Adipocyte (in vitro differentiated cells): ENCODE measurements at places on chromosomes 2 and 18.
A peak's percentile ranks its signal among the peaks of the same experiment; 100 is the strongest.

GRCh38 chr2:195697681-195698220 lies 40.7 kb downstream of the SLC39A10 start:
- no peak for DNase-seq

- DNase-seq = no peak
These were observed 27.4 kb upstream of the SLC3A1 start for GRCh38 chr2:44247924-44248323.

GRCh38 chr2:174334781-174335251 lies at the start of gene SP9:
TSS of gene SP9 (plus strand) at chr2:174334954. CDS start at chr2:174335093, 139 bp downstream.
- DNase-seq = no peak

GRCh38 chr2:19358242-19359020 lies at the start of gene OSR1:
TSS of gene OSR1 (minus strand) at chr2:19358623. CDS start at chr2:19353805, 4,818 bp downstream.
- DNase-seq = peak; percentile 94

DNA sequence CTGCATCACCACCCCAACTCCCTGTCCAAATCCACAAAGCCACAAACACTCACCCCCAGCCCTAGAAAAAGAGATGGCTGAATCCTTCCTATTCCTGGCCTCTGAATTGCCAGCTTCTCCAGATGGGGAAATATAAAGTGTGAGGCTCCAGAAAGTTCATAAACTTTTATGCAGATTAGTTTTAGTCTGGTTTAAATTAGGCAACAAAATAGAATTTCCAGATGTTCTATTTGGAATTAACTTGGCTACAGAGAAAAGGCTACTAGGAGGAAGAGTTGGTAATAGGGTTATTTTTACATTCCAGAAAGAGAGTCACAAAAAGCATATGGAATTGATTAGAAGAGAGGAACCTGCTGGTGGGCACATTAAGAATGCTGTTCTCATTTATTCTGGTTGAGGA lies 56.0 kb downstream of the EN1 start:
- DNase-seq = peak; percentile 17

- no peak for DNase-seq
These were observed 19.7 kb downstream of the CROCC2 start for GRCh38 chr2:240925568-240926515.

DNA sequence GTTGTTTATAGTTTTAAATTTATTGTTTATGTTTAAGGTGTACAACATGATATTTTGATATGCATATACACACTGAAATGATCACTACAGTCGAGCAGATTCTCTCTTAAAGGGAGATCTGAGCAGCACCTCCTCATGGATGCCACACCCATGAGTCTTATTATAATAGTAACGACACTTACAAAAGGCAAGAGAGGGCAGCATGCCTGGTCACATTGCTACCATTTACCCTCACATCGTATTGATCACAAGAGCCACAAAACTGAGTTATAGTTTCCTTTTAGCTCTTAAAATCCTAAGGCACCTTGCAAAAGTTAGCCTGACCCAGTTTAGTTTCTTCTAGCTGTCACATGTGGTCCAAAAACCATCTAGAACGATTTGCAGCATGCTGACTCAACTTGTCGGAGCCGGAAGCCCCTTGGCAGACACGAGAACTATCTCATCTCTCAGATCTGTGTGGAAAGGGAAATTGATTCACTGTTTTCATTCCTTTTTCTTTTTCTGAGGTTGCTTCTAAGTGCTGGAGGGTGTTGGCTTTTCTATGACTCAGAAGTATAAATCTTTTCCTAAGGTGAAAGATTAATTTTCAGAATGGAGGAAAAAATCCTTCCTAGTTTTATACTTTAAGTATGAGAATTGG lies 85.3 kb downstream of the CDC42EP3 start:
- peak; percentile 82 for DNase-seq

DNA sequence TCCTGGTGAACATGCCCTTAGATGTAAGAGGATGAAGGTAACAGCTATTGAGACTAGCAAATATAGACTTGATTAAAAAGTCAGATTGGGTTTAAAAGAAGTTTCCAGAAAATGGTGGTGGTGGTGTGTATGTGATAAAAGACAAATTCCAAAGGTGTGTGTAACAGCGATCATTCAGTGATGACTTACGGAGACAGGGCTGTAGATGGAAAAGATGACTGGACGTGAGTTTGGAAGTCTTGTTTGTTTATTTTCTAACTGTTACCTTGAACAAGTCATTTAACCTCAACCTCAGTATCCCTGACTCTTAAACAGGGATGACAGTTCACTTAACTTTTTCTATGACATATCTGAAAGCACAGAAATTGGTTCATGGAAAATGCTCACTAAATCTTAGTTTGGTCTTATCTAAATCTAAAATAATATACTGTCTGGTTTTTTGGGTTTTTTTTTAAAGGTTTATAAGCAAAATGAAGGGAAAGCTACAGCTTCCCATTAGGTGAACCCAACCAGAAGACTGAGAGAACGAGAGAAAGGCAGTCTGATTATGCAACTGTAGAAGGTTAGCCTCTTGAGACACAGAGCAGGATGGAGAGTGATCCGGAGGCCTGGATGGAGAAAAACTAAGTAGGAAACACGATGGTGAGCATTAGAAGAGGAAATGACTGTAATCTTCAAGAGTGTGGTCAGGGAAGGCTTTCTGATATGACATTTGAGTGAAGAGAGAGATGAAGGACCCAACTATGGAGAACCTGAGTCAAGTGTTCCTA lies 71.9 kb downstream of the TCF4 start:
- DNase-seq = no peak

DNA sequence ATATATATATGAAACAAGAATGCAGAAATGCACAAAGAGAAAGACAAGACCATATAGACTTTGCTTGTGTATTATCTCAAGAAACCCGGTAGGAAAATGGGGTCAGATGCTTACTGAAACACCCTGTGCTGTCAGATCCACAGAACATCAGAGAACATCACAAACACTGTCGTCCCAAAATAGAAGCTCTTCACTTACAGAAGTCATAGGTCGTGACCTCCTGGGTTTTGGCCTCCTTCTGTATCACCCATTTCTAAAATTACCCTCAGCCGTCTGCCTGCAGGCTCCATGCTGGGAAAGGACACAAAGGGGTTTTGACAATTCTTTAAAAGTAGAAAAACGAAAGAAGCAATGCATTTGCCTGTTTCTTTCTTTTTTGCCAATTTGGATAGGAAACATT lies 137.9 kb downstream of the PAX3 start:
- no peak for DNase-seq

DNA sequence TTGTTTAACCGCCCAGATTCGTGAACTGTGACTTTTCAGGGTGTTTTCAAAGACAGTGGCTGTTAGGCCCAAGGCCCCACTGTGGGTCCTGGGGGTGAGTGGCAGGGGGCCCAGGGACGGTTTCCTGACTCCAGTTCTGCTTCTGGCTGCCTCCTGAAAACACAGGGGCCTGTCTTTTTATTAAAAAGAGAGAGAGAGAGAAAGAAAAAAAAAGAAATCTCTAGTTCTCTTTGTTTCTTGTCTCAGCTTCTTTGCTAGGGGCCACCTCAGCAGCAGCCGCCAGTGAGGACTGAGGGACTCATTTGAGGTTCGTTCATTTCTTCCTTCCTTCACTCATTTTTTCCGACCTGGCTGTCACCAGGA lies 15.4 kb upstream of the E2F6 start:
- DNase-seq = no peak

GRCh38 chr2:182589121-182589520 lies 126.9 kb upstream of the DNAJC10 start:
- DNase-seq = no peak

GRCh38 chr2:106053116-106053515 lies 141.0 kb downstream of the UXS1 start:
- DNase-seq = peak; percentile 63

DNA sequence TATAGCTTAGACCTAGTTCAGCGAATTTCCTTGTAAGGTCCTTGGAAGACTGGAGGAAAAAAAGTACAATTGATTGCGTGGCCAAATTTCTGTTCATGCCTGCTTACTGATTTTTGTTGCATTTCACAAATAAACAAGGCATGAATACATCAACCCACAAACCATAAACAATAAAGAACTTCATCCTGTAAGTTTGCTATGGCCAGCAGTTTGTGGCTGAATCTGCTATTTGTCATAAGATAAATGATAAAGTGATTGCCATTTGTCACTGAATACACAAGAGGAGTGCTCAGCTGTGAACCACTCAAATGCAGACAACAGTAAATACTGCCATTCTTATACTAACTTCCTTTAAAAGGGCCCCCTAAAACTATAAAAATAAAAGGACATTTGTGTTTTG lies 259.5 kb downstream of the CCDC178 start:
- no peak for DNase-seq

DNA sequence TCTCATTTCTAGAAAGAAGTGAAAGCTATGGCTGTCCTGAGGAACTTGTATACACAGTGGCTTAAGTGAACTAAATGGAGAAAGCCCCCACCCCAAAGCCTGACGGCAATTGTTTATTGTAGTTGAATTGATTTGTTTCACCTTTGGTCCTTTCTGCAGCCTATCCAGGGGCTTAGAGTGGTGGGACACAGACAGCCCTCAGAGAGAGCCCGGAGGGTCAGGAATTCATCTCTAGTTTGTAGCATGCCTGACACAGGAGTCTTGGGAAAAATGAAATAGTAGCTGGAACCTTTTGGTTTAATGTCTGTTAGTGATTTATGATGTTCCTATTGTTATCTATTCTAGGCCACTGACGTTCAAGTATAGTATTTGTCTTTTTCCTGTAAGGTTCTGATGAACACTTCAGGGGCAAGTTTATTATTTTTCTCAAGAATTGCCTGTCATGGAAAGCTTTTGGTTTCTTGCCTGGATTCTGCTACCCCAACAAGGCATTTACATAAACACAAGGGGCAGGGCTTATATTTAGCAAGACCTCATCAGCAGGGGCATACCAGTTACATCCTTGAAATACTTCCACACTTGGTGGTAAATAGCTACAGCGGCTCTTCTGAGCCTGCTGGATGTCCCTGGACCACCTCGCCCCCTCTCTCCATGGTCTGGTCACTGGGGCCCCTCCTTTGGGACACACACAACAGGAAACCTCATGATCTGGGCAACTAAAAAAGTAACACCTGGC lies 44.4 kb downstream of the KCNE4 start:
- no peak for DNase-seq

GRCh38 chr2:197261808-197262226 lies 48.8 kb downstream of the ANKRD44 start:
- no peak for DNase-seq

DNA sequence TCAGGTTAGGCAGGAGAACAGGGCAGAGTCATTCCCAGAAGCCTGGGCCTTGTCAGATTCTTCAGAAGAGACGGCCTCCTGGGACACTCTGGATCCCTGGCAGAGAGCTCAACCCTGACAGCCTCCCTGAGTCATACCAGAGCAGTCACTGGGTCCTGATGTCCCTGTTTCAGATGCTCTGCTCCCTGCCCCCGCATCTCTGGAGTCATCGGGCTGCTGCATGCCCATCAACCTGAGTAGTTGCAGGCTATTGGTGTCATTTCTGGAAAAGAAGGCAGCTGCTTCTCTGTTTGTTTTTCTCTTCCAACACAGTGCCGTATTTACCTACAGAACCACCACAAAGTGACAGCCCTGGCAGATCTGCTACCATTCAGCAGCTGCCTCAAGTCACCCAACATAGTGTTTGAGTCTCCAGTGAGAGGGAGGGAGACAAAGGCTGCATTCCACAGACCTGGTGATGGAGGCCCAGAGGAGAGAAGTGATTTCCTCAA lies 145.1 kb downstream of the B3GNT2 start:
- DNase-seq = peak; percentile 8

- DNase-seq = peak; percentile 76
These were observed at the start of gene SNTG2 for GRCh38 chr2:950080-950966. TSS of gene SNTG2 (plus strand) at chr2:950849. CDS start at chr2:950997, 148 bp downstream.

- DNase-seq = no peak
These were observed 108.2 kb downstream of the HAUS1 start for GRCh38 chr18:46212398-46212797.

DNA sequence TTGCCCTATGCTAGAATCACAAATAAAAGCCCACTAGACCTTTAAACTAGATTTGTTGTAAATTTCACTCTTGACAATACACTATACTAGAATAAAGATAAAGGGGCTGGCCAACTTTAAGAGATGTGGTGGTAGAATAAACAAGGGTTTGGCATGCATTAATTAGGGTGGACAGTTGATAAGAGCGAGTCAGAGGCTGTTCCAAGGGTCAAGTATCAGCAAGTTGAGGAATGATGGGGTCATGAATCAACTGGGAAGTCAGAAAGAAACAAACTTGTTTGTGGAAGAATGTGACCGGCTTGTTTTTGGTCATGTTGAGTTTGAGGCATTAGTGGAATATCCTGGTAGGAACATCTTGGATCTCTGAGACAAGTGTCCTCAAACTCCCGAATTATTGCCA lies 398.3 kb upstream of the TNP1 start:
- no peak for DNase-seq

DNA sequence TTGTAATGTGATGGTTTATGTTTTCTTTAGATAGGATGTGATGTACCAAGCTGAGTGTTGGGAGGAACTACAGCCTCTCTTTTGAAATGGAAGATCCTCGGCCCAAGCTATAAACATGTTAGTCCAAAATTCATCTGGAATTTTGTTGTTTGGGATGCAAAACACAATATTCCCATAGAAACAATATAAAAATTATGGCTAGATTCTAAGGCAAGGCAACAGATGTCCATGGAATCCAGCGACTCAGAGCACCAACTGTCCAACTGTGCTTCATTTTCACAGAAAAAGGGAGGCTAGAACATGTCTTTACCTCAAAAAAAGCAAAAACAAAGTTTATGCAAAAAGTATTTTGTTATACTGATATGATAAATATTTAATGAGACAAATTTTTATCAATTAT lies 52.4 kb upstream of the ATP8B1 start:
- DNase-seq = no peak

GRCh38 chr18:58993260-58993659 lies 128.6 kb downstream of the ZNF532 start:
- peak; percentile 90 for DNase-seq

DNA sequence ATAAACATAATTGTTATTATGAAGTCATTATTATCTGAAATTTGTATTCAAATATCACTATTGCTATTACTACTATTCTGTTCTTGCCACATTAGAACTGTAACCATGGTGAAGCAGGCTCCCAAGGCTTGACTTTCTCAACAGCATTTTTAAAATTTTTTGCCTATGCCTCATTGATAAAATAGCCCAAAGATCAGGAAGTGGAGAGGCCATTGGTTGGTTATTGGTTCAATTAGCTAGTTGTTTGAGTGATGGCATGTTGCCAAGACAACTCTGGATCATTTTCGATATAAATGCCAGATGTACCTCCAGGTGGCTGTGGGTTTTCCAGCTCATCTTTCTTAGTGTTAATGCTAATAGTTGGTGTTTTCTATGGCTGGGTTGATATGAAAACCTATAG lies 513.5 kb downstream of the TRIB2 start:
- DNase-seq = peak; percentile 2

- no peak for DNase-seq
These were observed 697.9 kb upstream of the FANCL start for GRCh38 chr2:58938988-58939387.

GRCh38 chr2:54942373-54942772 lies 107.9 kb downstream of the RTN4 start:
- no peak for DNase-seq
